ENCODE measurements at places on chromosomes 3 and 15. TPM values are rescaled to one million over a fixed set of nuclear protein-coding genes. Genes with fewer than 3 reads are reported as not detected.

Gene KCNH8
- total RNA-seq, result 8.9 TPM

Gene FAIM
- 10.8 TPM for total RNA-seq

Gene MBD4
- total RNA-seq, result 27.6 TPM

- DNase-seq, result no peak
These were observed 2.5 kb downstream of the KLHL25 start for GRCh38 chr15:85792102-85792731.

DNA sequence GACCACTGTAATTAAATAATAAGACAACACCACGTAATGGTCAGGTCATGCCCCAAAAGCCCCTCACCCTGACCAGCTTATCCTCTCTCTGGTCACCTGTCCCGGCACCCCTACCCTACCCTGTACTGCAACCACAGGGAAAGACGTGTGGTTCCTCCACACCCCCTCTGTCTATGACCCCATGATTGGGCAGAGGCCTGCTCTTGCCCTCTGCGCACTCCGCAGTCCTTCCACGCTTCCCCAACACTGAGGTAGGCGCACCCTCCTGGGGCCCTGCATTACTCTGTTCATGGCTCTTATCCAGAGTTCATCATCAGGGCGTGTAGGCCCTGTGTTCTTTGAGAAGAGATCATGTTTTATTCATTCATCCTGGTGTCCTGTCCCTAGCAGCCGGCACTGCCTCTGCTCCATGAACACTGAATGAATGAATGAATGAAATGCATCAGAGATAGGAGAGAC is 33.8 kb downstream of the MGLL start:
- DNase-seq, result no peak

Gene ST3GAL6
- 3.7 TPM for total RNA-seq

Gene CCDC9B
- 38.9 TPM for total RNA-seq

Gene CFAP44
- 17.2 TPM for total RNA-seq

DNA sequence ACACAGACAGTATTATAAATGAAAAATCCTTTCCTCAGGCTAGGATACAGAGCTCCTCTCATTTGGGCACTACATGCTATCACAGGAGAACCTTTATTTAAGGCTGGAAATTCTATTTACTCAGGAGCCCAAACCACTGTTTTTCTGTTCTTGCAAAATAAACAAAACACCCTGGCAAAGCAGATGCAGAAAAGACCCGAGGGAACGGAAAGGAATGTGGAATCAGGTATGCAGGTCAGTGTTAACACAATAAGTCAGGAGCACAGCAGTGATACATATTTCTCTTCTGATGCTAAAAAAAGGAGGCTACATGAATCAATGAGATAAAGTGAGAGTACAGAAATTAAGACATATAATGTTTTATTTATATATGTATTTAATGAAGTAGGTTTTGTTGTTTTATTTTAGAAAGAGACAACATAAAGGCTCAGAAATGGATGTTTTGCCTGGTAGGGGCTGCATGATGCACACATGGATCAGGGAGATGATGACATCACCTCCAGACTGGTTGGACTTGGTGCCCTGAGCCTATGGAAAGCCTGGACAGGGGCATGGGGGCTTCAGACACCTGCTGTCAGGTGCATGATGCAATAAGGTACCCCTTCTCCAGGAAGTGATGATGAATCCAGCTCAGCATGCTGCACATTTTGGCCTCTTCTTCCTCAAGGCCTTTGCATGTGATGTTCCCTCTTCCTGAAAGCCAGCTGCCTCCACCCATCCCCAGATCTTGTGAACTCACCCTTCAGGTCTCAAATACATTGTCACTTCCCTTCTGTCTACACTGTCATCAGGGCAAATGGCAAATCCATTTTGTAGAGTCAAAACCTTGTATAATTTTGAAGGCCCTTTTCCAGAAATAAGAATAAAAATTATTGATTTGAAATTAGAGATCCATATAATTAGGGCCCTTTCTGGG is 19.1 kb upstream of the RBP1 start:
- DNase-seq, result no peak

GRCh38 chr15:32129815-32130214 is 99.5 kb downstream of the CHRNA7 start:
- DNase-seq, result no peak

Gene AGTR1
- 7.6 TPM for total RNA-seq

Gene GOLGA8Q
- 20.1 TPM for total RNA-seq

Gene IL12A
- 1.3 TPM for total RNA-seq

DNA sequence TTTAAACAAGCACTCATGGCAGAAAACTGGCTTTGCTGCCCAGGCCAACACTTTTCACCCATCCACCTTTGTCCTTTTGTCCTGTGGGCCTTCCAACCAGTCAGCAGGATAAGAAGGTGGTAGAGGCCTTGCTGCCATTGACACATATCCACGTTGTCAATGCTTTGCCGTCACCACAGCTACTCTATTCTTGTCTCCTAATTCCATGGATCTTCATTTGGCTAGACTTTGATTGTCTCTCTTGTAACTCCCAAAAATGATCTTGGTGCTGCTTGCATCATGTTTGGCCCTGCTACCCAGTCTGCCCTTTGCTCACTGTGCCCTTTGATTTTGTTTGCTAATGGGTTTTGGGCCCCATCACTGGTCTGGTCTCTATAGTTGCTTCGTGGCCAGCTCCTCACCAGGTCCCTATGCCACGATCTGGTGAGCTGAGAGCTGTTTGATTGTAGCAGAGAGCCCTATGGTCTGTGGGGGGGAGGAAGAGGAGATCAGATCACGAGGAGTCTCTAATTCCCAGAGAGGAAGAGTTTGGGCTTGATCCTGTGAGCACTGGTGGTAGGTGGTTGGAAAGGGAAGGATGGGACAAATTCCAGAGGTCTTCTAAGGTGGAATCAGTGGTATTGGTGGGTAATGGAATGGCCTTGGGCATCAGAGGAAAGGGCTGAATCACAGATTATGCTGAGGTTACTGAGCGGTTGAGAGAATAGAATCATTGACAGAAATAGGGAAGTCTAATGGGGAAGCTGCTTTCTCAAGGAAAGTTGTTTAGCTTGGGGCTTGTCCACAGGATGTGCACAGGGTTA is 40.3 kb downstream of the ABHD2 start:
- DNase-seq, result no peak

DNA sequence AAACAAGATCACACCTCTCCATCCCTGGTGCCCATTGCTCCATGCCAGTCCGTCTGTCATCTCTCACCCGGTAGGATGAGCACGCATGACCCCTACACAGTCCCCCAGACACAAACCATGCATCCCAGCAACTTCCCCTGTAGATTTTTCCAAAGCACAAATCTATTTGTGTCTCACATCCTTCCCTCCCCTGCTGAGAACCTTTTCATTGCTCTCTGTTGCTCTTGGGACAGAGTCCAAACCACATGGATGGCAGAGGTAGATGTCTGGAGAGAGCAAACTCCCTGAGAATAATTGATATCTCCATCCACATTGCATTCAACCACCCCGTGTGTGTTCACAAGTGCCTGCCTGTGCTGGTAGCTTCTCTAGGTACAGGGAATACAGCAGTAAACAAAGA is 29.9 kb upstream of the LRTM1 start:
- DNase-seq, result no peak

- peak; percentile 88 for DNase-seq
These were observed 7.1 kb downstream of the CPN2 start for GRCh38 chr3:194344012-194344411.

- no peak for DNase-seq
These were observed 149.8 kb downstream of the TMCO5A start for GRCh38 chr15:38084289-38084688.

GRCh38 chr3:10137178-10137577 is 4.4 kb upstream of the VHL start:
- no peak for DNase-seq

DNA sequence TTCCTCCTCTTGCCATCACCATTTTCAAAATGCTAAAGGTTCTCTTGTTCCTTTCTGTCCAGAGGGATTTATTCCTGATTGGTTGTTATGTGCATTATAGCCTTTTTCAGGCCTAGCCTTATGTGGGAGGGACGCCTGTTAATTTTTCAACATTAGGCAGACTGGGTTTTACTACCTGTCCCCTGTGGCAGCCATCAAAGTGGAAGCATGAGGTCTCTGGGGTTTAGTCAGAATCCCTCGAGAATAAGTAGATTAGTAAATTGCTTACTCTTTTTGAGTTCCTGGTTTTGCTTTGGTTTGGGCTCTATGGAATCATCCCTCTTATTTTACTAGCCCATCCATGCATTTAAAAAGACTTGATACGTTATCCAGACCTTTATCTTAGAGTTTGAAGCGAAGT is 32.4 kb downstream of the PAK2 start:
- no peak for DNase-seq

- no peak for DNase-seq
These were observed 45.8 kb upstream of the GOLIM4 start for GRCh38 chr3:168141405-168141998.

GRCh38 chr3:62905331-62905730 is 30.1 kb upstream of the CADPS start:
- DNase-seq, result no peak

GRCh38 chr3:177448987-177449359 is 251.7 kb upstream of the TBL1XR1 start:
- no peak for DNase-seq

GRCh38 chr15:72865486-72865885 is 81.9 kb upstream of the ADPGK start:
- no peak for DNase-seq

- no peak for DNase-seq
These were observed 482.4 kb downstream of the ROBO1 start for GRCh38 chr3:79285380-79285779.

- no peak for DNase-seq
These were observed 165.0 kb downstream of the MEX3B start for GRCh38 chr15:81880833-81881232.

DNA sequence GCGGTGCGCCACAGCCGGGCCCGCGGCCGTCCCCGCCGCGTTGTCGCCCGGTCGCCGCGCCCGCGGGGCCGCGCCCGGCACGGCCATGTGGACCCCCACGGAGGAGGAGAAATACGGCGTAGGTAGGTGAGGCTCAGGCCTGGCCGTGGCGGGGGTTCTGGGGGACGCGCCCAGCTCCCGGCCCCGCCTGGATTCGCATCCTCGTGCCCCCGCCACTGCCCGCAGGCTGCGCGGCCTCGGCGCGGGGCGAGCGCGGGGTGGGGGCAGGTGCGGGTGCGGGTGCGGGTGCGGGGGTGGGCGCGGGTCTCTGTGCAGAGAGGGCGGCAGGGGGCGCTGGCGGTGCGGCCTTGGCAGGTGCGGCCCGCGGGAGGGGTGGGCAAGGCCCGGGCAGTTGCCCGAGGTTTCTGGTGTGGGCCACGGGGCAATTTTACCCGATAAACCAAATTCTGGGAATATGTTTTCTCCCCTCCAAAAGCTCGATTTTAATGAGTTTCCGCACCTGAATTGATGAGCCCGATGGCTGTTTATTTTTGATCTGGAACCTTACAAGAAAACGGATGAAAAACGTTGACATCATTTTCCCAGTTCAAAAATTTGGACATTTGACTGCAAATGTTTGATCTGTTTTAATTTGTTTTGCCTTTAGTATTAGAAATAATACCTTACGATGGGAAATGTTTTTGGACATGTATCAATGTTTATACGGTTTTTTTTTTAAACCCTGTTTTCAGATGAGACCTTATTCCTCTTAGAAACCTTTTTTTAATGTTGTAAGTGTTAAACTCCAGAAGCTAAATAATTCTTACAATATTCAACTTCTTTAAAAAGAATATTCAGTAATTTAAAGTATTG is 678 bp downstream of the DOCK3 start:
- DNase-seq, result peak; percentile 79

GRCh38 chr3:133939463-133939835 is 43.8 kb upstream of the RAB6B start:
- no peak for DNase-seq

DNA sequence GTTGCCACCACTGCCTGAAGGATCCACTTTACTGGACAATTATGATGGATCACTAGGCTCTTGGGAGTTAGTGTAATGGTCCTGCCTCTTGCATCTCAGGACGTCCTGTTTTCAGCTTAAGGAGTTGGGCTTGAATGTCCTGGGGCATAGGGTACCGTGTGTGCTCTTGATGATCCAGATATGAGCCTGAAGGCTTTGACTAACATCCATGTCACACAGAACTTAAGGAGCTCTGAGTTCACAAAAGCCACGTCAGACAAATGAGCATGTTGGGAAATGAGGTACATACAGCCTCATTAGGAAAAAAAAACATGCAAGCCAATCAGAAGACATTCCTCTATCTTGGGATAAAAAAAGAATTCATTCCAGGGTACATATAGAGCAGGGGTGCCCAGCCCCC is 40.8 kb downstream of the CA12 start:
- DNase-seq, result no peak

DNA sequence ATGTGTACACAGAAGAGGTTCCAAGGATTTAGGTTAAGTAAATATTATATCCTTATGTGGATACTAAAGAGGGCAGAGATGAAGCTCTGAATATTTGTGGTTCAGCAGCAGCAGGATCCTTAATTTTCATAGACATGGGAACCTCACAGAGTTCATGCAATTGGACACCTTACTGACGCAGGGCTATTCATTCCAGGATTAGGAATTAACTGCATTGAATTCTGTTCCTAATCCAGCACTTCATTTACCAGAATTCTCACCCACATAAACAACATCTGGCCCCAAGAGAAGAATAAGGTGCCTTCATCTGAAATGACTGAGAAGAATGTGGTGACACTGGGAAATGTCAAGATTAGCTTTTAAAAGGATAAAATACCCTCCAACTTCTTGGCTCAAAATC is 62.4 kb downstream of the ADAMTS9 start:
- no peak for DNase-seq

GRCh38 chr15:51004103-51004551 is 90.6 kb downstream of the TNFAIP8L3 start:
- DNase-seq, result no peak

- no peak for DNase-seq
These were observed 29.1 kb downstream of the DTWD1 start for GRCh38 chr15:49649987-49650386.

DNA sequence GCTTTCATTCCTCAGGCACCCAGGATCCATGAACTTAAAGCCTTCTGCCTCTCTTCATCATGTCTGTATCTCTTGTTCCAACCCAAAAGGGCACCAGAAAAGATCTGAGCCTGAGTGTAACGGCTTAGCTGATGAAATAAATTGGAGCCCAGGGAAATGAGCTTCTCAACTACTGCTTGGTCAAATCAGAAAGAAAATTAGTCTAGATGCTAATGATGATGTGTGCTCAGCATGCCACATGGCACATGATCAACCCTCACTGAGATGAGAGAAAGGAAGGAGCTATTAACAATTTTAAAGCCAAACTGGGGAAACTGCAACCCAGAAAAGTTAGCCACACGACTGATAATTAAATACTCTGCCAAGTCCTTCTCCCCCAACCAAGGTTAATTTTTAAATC is 325.7 kb downstream of the CNTN3 start:
- no peak for DNase-seq

GRCh38 chr3:72067721-72068120 is 282.8 kb upstream of the PROK2 start:
- DNase-seq, result no peak

GRCh38 chr3:195802261-195802701 is 9.4 kb downstream of the MUC4 start:
- peak; percentile 61 for DNase-seq

GRCh38 chr3:180252683-180253082 is 215.9 kb upstream of the PEX5L start:
- no peak for DNase-seq

- DNase-seq, result no peak
These were observed 35.8 kb upstream of the UMPS start for GRCh38 chr3:124694486-124694885.
